SIG-M5 (cell line): ENCODE measurements at places on chromosomes 3 and 15.

DNA sequence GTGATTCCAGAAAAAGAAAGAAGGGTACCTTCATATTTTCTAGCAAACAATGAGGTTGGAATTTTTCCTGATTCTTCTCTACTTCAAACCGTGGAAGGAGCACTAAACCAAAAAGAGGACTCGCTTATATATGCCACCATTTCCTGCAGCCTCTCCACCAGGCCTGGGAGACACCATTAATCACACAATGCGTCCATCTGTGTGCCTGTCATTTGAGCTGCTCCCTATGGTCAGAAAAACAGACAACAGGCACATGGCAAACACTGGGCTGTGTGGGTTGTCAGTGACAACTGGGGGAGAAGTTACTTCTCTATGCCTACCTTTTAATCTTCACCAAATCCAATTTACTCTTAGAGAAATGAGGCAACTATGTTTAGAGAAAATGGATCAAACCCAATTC lies 71.9 kb downstream of the NR2F2 start:
- no peak for DNase-seq

GRCh38 chr3:116301422-116301821 lies 143.9 kb downstream of the LSAMP start:
- no peak for DNase-seq

- no peak for DNase-seq
These were observed 51.6 kb downstream of the SENP7 start for GRCh38 chr3:101461451-101461850.

GRCh38 chr15:73660455-73660854 lies 23.7 kb upstream of the CD276 start:
- DNase-seq, result no peak

DNA sequence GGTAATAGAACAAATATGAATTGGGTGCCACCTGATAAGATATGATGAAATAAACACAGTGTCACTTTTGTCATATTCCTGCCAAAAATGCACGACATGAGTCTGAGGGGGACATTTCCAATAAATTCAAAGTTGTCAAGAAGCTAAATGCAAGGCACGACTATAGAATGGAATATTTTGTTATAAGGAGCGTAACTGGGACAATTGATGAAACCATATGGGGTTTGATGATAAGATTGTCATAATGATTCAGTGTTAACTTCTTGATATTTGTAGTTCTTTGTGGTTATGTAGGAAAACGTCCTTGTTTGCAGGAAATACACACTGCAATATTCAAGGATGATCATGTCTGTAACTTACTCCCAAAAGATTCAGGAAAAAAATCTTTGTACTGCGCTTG lies 163.3 kb downstream of the MEX3B start:
- DNase-seq, result no peak

GRCh38 chr3:105759442-105760078 lies 109.3 kb downstream of the CBLB start:
- DNase-seq, result no peak

GRCh38 chr3:1583044-1583443 lies 490.2 kb downstream of the CNTN6 start:
- DNase-seq, result no peak

- peak; percentile 6 for DNase-seq
These were observed 131.2 kb downstream of the RAP2B start for GRCh38 chr3:153293265-153293664.

GRCh38 chr3:186489507-186489906 lies 54.7 kb downstream of the CRYGS start:
- no peak for DNase-seq

DNA sequence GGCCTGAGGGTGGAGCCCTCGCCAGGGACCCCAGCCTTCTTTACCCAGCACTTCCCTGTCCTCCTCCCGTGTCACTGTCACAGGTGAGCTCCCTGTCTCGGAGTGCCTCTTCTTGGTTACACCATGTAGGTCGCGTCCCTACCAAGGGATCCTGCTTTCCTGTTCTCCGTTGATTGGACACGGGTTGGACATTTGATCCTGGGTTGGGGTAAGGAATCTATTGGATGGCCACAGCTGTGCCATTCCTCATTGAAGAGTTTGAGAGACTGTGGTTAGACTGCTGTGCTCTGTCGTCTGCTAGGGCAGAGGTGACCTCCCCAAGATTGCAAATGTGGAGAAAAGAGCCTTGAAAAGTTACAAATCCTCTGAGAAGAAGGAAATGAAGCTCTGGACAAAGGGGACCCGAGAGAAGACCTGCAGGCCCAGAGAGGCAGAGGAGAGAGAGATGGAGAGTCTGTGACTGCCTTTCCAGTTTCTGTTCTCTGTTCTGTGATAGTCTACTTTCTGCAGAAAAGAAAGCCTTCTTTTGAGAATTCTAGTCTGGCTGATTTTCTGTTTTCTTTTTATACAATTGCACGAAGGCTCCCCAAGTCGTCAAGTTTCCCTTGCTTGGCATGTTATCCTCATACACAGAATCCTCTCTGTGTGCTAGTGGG lies 325.7 kb upstream of the RGMA start:
- DNase-seq, result no peak

- no peak for DNase-seq
These were observed 59.2 kb downstream of the RSRC1 start for GRCh38 chr3:158169091-158169491.

DNA sequence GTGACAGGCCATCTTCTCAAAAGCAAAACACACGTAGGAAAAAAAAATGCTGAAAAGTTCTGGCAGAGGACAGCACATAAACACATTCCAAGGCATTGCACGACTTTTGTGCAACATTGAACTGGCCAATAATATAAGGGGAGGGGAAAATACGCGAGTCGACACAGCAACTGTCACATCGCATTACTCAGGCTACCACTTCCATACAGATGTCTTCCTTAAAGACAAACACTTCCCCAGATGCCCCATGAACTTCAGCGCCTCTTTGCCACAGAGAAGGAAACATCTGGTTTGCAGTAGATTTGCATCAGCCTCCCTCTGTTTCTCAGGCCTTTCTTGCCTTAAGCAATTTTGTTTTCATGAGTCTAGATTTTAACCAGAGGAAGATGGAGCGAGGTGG lies 144.4 kb upstream of the IGF1R start:
- no peak for DNase-seq

- DNase-seq, result no peak
These were observed 77.4 kb upstream of the IQSEC1 start for GRCh38 chr3:13150624-13151023.

DNA sequence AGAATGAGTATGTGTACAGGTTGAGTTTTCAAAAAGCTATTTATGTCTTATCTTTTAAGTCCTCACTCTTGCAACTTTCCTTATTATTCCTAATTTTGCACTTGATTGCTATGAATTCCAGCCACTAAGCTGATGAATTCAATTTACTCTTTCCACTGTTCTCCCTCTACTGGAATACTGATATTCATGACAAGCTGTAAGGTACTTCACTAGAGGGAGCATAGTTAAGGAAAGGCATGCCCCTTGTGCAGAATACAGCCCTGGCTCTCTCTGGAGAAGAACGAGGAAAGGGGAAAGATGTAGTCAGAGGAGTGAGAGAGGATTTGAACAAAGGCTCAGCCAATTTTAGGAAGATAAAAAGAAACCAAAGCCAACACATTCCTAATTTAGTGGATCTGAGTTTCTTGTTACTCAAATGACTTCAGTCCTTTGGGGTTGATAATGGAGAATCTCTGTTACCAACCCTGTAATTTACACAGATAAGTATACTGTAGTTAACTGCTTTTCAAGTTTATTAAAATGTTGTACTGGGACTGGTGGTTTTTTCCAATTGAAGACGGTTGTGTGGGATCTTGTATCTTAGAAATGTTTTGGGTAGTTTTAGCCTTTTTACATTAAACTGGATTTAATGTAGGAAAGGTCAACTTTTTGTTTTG lies 4.0 kb downstream of the SCAANT1 start:
- DNase-seq, result no peak

- DNase-seq, result no peak
These were observed 11.1 kb downstream of the TNK2 start for GRCh38 chr3:195897081-195897852.

- no peak for DNase-seq
These were observed 214.4 kb upstream of the CBLB start for GRCh38 chr3:106083207-106083606.

GRCh38 chr3:23738944-23739343 lies 66.8 kb upstream of the UBE2E1 start:
- DNase-seq, result no peak

- no peak for DNase-seq
These were observed 210.6 kb upstream of the UMPS start for GRCh38 chr3:124519591-124520194.

DNA sequence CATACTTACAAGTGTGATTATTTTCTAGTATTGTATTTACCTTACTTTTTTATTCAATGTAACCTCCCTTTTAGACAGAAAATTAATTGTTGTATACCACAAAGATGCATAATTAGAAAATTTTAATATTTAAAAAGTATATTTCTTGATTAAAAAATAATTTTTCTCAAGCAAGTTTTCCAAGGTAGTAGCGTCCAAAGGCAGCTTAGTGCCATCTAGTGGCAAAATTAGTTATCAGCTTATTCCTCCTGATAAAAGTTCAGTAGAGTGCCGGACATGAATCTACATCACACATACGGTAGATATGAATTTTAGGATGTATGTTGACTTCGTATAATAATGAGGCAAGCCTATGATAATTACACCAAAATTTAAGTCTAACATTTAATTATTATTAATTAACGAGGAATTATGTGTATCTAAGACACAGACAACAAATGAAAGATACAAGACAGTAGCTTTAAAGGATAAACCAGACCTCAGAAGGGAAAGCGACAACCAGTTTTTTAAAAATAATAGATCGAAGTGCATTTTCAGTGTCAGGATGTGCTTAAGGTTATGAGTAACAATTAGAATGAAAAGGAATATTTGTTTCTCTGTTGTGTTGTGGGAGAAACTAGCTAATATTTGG lies 405.9 kb downstream of the ROBO1 start:
- DNase-seq, result no peak

DNA sequence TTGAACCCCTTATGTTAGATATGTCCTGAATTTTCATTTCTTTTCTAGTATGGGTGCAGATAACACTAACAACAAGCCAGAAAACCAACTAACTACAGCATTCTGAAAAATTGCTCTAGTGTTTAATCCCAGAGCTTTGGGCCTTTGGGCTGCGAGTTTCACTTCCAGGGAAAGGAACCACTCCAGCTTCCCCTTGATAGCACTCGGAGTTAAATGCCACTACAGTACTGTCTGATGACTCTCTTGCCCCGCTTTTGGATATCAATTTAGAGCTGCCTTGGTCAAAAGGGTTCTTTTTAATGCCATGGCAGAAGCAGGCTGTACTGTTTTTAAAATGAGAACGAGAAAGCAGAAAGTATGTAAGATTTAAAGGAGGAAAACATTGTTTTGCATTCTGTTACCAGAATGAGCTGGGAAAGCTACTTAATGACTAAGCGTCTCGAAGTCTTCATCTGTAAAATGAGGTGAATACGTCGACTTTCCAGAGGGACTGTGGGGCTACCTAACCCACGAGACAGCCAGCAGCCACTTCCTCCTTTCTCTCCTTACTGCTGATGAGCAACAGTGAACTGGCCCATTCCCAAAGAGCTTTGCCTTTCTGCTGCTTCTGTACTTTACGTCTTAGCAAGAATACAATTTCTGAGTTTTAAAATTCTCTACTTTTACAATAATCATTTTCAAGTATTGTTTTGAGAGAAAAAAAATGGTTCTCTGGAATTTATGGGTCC lies 299.3 kb upstream of the LYSMD4 start:
- no peak for DNase-seq

GRCh38 chr3:37765591-37766488 lies 95.8 kb upstream of the CTDSPL start:
- DNase-seq, result no peak

- DNase-seq, result no peak
These were observed 69.4 kb downstream of the ITPR1 start for GRCh38 chr3:4562595-4562994.

DNA sequence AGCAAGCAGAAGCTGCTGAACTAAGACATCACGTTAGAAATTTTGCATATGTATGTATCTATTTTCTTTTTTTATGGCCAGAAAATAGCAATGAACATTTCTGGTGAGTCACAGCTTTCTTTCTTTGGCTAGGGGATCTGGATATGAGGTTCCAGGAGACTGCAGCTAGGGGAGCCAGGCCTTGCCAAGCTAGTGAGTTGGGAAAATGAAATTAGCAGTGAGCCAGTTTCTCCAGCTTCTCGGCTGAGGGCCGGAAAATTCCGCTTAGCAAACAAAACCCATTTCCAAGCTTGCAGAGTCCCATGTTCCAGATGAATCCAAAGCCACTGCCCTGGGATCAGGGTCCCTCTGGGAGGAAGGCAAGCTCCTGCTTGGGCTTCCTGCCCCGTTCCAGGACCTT lies 137.6 kb downstream of the SRGAP3 start:
- DNase-seq, result no peak

GRCh38 chr3:55270976-55271375 lies 216.1 kb downstream of the WNT5A start:
- no peak for DNase-seq

- DNase-seq, result no peak
These were observed 19.3 kb downstream of the UBR1 start for GRCh38 chr15:43086551-43086950.

GRCh38 chr3:4478261-4478660 lies 11.2 kb upstream of the SUMF1 start:
- DNase-seq, result peak; percentile 18

DNA sequence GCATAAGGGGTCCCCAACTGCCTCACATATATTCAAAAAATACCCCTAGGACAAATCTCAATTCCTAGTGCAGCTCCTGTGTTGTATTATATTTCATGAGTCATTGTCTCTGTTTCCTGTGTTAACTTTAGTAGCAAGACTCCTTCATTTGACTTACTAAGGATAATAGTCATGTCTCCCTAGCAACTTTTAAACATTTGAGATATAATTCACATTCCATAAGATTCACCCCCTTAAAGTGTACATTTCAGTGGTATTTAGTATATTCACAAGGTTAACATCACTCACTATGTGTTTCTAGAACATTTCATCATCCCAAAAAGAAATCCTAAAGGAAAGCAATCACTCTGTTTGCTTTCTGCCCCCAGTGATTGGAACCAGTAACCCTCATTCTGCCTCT lies 121.3 kb upstream of the WNT7A start:
- DNase-seq, result no peak

- DNase-seq, result no peak
These were observed 42.2 kb downstream of the DAPK2 start for GRCh38 chr15:64004056-64004455.

- DNase-seq, result no peak
These were observed 48.7 kb downstream of the GPD1L start for GRCh38 chr3:32155117-32155516.

DNA sequence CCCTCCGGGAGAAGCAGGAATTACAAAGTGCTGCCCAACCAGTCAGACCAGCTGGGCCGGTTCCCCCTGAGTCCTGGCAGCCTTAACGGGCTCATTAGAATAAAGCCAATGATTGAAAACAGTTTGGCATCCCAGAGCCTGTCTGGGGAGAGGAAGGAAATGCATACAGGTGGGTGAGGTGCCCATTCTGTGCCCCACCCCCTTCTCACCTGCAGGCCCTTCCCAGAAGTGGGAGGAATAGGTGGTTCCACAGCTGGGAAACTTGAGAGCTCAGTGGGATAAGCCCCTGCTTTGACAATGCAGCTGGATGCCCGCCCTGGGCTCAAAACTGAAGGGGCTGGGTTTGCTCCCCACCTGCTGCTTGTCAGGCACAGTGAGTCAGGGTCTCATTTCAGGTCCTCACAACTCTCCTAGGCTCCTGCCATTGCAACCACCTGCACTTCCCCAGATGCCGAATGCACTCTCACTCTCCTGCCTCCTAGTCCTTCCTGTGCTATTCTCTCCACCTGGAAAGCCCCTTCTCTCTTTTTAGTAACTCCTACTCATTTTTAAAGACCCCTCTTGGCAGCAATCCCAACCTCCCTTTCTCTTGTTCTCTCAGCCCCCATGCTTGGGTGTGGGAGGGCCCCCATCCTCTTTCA lies 5.5 kb upstream of the BUB1B start:
- DNase-seq, result no peak
